ENCODE measurements at places on chromosomes 2 and 18.

- DNase-seq, result no peak
These were observed 40.0 kb upstream of the NCKAP5 start for GRCh38 chr2:133608291-133608690.

DNA sequence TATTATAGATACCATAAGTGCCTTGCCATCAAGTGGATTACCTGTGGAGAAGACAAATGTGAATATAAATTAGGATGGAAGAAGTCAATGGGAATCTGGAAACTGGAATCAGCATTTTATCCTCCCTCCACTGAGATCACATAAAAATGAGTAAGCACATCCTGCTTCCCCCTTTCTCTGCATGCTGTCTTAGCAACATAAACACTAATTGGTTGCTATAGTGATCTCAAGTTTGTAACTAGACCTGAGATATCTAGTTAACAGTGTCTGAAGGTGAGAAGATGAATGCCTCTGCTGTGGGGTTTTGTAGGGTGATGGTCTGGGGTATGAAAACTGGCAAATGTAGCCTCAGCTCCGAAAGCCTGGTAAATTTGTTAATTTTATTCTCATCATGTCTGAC, 1357.5 kb upstream of the CELF4 start:
- no peak for DNase-seq

DNA sequence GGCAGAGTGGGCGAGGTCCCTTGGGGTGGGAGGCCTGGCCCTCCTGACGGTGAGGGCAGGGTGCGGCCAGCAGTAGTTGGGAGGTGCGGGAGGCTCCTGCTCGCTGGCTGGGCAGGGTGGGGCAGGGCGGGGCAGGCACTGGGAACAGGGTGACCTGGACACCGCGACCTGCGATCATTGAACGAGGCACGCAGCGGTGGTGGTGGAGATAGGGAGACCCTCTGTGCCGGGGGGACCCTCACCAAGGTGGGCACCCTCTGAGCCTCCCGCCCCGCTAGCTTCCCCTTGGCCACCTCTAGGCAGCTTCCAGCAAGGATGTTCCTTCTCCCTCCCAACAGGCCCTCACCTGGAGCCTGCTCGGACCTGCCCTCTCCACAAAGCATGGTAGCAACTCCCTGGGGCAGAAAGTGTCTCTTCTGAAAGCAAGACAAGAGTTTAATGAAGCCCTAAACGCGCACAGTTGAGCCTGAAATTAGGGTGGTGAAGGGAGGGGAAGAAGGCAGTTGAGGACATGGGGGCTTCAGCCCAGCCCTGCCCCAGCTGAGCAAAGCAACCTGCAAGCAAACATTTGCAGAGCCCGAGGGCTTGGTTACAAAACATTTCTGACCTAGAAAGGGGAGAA, 15.4 kb upstream of the FOSL2 start:
- DNase-seq, result no peak

DNA sequence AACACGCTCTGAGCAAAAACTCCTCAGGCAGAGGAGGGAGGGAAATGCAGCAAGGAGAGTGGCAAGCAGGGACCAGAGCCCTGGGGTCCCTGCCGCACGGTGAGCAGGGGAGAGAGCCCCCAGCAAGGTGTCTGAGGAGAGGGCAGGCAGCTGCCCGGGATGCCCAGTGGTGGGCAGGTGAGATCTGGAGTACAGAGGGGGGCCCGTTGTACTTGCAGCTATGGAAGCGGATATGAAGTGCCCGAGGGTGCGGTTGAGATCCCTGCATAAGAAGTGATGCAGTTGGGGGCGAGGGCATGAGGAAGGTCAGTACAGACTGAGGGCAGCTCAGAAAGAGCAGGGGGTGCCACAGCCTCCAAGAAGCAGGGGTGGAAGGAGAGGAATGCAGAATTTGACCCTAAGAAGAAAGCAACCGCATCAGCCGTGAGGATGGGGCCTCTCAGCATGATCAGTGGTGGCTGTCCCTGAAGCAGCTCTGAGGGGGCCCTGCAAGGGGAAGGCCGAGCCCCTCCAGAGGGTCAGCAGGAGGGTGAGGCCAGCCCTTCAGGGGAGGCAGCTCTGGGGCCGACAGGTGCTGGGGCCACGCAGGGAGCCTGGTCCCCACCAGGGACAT, 29.4 kb downstream of the MTERF4 start:
- DNase-seq, result no peak

DNA sequence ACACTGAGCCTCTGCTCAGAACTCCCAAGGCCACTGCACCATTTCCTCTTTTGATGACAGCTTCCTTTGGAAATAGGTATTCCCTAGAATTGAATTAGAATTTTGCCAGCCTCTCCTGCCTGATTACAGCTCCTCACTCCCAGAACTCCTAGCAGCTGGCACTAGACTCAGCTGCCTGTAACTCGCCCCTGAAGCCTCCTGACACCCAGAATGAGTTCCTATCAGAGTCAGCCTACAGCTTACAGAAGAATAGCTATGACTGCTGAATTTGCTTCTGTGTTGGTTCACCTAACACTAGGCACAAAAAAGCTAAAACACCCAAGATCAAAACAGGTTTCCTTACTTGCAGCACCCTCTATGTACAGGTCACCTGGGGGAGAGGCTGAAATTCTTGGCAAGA, 108.2 kb upstream of the PTPRM start:
- no peak for DNase-seq

DNA sequence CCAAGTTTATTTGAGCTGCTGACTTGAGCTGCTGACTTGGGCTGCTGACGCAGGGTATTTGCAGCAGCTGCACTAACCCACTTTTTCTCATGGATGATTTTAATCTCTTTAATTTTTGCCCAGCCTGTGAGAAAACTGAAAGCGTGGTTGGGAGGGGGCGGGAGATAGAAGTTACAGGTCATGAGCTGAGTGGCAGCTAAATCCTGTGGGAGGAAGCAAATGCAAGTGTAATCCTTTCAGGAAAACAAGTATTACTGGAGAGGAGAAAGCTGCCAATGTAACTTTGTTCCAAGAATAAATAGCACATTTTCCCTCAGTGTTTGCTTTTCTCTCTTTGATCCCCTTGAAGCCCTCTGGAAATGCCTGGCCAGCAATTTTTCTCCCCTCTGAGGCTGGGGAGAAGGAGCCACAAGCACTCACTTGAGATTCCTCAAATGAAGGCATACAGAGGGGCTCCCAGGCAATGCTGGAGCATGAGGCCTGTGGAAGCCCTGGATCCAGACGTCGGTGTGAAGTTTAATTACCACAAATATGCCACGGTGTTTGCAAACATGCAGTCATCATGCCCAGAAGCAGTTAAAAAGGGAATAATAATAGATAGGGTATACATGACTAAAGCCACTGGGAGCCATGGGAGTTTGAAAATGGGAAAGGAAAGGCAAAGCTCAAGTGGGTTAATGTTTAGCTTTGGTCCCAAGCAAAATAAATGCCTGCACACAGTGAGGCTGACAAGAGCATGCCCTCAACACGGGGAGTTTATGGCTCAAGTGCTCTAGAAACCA, 10.4 kb upstream of the EVA1A start:
- no peak for DNase-seq

- no peak for DNase-seq
These were observed 56.8 kb downstream of the SLC4A10 start for GRCh38 chr2:161681046-161681445.

DNA sequence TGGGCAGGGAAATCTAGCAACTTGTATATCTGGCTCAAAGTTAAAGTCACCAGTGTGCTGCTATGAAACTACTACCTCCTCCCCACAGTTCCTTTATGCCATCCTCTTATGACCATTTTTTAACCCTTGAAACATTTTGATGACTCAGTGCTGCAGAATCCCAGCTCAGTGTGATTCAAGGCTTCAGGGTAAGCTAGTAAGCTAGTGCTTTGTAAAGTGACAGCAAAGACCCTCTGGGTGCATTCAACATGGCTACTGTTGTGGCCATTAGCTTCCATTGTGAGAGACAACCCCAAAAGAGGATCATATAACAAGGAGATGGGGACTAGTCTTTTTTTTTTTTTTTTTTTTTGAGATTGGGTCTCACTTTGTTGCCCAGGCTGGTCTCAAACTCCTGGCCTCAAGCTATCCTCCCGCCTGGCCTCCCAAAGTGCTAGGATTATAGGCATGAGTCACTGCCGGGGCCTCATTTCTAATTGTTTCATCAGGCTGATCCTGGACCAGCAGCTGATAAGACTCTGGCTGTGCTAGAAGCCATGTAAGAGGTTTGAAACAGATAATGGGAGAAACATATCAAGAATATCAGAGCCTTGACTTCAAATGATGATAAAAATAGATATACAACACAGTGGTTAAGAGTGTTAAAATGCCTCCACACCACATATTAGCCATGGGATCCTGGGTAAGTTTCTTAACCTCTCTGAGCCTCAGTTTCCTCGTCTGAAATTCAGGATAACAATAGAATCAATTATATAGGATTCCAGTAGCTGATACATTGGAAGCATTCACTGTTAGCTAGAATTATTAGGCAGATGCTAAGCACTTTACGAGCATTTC, 65.7 kb upstream of the RTN4 start:
- DNase-seq, result no peak

GRCh38 chr18:45139478-45139877, 458.8 kb downstream of the SETBP1 start:
- DNase-seq, result no peak

DNA sequence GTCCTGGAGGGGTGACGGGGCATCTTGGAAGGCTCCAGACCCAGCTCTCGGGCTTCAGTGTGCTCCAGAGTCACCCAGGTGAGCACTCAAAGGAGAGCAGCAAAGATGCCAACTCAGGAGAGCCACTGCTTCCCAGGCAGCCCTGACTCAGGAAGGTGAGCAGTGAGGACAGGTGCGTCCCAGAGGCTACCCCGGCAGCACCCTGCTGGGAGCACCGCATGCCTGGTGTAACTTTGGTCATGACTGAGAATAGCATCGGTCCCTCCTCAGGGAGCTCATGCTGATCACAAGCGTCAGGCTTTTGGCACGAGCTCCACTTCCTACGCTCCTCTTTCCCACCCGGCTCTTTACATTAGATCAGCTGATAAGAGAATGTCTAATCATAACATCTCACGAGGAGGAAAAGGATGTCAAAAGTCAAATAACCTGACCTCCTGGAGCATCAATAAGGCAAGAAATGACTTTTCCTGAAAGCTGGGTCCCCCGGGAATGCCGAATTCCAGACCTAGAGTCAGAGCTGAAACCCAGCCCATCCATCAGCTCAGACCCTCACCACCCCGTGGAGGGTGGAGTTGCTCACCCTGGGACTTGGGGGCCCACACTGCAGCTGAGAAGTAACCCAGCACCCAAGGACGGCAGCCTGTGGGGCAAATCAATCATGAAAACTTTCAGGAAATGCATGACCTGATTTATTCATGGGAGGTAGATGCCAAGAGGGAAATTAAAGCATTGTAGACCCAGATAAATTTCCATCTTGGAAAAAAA, 248.8 kb downstream of the ACKR3 start:
- DNase-seq, result no peak

DNA sequence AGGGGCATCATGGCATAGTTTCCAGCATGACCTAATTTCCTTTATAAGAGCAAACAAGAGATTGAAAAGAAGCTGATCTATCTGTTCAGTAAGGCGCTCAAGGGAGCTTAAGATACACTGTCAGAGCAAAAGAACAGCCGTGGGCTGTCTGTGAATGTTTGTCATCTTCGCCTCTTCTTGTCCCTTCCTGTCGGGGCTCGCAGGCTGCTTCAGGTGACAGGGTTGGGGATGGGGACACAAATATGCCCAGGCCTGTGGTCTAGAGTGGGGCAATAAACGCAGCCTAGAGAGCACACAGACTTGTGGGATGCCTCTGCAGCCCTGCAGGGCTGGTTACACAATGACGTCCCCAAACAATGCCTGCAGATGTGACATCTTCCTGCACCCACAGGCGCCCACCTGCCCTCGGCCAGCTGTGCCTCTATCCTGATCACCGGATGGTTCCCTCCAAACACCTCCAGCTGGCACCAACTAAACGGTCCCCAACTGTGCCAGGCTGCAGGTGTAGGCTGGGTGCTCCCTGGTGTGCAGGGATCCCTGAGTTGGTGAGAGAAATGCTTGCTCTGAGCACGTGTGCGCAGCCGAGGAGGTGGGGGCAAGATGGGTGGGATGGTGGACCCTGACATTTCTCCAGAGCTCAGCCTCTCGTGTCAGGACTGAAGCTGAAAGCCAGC, 72.8 kb downstream of the EDAR start:
- DNase-seq, result no peak

DNA sequence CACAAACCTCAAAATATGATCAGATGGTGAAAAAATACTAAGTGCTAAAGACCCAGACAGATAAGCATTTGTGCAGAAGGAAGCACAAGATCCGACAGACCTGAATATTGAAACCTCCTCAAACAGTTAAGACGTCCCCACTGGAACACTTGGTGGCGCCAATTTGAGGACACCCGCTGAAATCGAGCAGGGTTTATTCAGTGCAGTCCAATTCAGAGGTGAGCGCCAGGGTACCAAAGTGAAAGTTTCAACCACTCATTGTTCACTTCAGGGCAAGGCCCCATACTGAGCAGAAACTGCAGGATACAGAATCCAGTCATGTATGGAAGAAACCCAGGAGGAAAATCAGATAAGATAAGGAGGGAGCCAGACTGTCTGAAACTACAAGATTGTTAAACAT, 417.6 kb downstream of the LRRTM4 start:
- DNase-seq, result no peak

- no peak for DNase-seq
These were observed 29.1 kb downstream of the DRC1 start for GRCh38 chr2:26430826-26431225.

DNA sequence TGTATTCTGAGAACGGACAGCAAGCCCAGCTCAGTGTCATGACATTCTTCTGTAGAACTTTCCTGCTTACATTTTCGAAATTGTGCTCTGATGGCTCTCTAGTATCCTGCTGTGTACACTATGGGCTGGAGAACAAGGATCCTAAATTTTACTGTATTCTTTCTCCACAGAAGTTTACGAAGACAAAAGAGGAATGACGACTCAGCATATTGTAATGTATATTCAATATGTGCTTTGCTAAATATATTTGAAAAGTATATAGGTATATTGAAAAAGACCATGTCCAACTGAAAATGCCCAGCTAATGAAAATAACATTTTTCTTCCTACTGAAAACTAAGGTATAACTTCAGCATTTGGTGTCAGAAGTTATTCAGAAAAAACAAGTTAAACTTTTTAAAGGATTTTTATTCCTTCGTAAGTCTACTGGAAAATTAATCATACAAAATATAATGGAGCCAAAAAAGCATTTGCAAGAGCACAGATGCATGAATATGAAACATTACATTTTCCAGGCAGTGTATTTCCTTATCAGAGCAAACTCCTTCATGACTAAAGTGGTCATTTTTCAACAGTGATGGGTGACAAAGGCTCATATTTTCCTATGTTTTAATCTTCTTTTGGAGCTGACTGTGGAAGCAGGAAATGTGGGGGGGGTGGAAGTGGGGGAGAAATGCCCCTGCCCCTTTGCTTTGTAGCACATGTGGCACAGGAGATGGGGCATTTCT, 143.8 kb upstream of the THUMPD2 start:
- no peak for DNase-seq

DNA sequence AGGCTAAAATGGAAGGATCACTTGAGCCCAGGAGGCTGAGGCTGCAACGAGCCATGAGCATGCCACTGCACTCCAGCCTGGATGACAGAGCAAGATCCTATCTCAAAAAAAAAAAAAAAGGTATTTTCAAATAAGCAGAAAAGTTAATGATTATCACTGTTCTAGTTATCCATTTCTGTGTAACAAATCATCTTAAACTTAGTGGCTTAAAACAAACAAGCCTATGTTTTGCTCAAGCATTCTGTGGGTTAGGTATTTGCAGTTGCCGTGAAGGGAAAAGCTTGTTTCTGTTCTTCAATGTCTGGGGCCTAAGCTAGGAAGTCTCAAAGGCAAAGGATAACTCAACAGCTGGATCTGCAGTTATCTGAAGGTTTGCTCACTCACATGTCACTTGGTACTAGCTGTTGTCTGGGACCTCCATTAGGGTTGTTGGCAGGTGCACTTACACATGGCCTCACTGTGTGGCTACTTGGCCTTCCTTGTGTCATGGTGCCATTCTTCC, 14.1 kb downstream of the MFF start:
- DNase-seq, result no peak

- no peak for DNase-seq
These were observed 38.0 kb upstream of the TACR1 start for GRCh38 chr2:75237296-75237695.

Measured in stimulated activated CD8-positive, alpha-beta memory T cell treated with anti-CD3 and anti-CD28 coated beads, Interleukin-7, amount 100 ng/mL, for 24 hours (primary cell).